ENCODE measurements at places on chromosomes 5 and 9.

- no peak for DNase-seq
These were observed 4.9 kb upstream of the ADRA1B start for GRCh38 chr5:159911349-159911748.

GRCh38 chr5:94040591-94041148 is 299.3 kb upstream of the POU5F2 start:
- no peak for DNase-seq

DNA sequence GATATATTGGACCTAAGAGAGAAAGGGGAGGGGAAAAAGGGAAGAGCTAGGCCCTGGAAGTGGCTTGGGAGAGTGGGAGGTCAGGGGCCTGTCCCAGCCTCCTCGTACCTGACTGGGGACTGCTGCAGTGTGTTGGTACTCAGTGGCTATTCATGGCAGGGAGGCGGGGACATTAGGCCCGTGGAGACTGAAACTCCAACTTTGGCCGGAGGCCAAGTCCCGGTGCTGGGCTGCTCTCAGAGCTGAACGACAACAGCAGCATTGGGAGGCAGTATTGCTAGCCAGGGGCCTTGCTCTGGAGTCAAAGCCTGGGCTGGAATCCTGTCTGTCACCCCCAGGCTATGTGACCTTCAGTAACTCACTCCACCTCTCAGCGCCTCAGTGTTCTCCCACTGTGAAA is 37.8 kb downstream of the NEURL1B start:
- DNase-seq: peak; percentile 9

DNA sequence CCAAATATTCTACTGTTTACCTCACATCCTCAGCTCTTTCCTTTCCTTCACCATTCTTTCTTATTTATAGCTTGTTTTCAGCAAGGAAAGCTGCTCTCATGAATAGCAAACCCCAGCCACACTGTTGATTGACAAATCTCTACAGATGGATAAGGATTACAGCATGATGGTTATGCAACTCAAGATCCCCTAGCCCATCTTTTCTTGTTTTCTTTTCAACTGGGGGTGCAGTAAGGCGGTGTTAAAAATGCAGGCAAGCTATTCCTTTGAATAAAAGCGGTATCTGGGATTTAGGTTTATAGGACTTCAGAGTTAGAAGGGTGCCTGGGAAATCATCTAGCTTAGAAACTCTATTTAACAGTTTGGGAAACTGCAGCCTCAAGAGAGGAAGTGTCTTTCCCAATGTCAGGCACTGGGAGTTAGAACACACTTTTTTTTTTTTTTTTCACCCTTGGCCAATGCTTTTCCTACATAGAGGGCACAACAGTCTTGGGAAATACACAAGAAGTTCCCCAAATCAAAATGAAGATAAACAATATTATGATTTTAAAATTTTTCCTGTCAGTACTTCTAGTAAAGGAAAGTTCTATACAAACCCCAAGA is 2.6 kb downstream of the SPARC start:
- no peak for DNase-seq

GRCh38 chr9:14270358-14271092 is 43.4 kb downstream of the NFIB start:
- DNase-seq: no peak

Measured in SHP77 (cell line).